ENCODE measurements at places on chromosomes 3 and 15.

DNA sequence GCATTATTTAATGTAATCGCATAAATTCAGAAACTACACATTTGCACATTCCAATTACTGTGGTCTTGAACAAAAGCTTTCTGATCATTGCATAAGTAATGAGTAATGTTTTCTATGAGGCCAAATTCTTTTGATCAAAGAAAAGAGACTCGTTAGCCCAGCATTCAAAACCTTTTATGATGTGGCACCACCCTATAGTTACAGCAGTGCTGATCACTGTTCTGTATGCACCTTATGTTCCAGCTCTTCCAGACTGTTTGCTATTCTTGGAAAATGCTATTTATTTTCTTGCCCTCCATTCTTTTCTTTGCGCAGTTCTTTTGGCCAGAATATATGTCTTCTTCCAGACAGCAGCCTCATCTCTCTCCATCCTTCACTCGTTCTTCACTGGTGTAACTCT, 42.3 kb downstream of the MAP3K13 start:
- no peak for DNase-seq

DNA sequence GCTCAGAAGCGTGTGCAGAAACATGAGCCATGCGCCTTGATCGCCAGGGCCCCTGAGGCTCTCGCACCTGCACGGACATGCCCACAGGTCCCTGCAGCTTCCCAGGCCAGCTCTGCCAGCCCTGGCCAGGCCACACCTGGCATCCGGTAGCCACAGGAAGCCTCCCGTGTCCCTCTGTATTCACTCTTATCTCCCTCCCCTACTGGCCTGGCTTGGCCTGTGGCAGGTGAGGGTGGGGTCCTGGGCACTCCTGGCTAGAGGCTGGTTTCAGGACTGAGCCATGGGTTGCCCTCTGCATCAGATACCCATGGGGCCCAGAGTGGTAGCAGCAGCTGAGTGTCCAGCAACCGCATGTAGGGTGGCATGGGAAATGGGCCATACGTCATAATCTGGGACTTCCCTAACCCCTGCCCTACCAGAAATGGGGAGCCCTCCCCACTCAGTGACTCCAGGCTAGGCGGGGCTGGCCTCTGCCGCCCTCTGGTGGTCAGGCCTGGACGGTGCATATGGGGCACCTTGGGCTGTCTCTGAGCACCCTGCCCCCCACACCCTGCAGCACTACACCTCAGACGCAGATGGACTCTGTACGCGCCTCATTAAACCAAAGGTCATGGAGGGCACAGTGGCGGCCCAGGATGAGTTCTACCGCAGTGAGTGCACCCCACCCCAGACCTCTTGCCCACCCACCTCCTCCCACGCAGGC, 12.6 kb upstream of the LMAN1L start:
- peak; percentile 83 for DNase-seq

DNA sequence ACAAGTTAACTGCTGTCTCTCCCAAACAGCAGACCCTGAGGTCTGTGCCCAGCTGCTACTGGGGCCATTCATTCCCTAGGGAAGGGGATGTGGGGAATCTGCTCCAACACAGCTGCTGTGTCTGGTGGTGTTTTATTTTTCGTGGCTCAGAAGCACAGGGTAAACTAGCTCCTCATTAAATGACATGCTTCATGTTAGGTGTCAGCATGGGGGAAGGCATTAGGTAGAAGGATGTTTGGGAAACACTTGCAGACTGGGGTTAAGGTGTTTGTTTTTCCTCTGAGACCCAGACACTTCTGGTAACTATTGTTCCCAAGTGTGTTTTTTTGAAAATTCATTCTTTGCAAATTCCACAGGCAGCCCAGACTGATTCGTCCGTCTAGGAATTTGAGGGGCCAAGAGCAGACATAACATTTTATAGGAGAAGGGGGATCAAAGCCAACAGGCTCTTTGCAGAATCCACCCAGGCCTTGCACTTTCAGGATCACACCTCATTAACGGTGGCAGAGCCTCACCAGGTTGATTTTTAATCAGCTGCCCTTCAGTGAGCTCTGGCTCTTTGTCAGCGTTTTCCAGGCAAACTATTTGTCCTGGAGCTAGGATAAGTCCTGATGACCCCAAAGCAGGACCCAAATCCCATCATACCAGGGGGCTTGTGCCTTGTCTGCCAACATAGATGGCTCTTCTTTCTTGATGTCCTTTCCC, 65.4 kb upstream of the ITGA11 start:
- DNase-seq = no peak

GRCh38 chr3:67497746-67498145, 156.7 kb downstream of the SUCLG2 start:
- DNase-seq = no peak

GRCh38 chr3:177338697-177339219, 141.5 kb upstream of the TBL1XR1 start:
- DNase-seq = peak; percentile 55

DNA sequence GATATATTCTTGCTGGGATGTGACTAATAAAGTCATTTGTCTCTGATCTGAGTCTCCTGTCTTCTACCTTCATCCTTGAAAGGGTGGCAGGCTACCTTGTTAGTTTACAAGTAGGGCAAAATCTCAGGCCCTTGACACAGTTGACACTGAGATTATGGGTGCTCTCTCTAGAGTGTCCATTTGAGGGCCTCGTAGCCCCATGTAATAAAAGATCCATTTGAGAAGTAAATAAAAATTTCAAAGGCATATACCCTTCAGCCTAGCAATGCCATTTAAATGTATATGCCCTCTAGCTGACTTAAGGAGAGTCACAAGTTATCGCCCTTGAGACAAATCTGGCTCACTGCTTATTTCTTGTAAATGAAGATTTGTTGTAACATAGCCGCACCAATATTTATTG, 98.6 kb downstream of the TCF12 start:
- peak; percentile 32 for DNase-seq

- DNase-seq = no peak
Observed at GRCh38 chr3:51997172-51997571, 1.5 kb upstream of the RPL29 start.

- DNase-seq = peak; percentile 56
Observed at GRCh38 chr3:19155375-19155774, 7.1 kb downstream of the KCNH8 start.

DNA sequence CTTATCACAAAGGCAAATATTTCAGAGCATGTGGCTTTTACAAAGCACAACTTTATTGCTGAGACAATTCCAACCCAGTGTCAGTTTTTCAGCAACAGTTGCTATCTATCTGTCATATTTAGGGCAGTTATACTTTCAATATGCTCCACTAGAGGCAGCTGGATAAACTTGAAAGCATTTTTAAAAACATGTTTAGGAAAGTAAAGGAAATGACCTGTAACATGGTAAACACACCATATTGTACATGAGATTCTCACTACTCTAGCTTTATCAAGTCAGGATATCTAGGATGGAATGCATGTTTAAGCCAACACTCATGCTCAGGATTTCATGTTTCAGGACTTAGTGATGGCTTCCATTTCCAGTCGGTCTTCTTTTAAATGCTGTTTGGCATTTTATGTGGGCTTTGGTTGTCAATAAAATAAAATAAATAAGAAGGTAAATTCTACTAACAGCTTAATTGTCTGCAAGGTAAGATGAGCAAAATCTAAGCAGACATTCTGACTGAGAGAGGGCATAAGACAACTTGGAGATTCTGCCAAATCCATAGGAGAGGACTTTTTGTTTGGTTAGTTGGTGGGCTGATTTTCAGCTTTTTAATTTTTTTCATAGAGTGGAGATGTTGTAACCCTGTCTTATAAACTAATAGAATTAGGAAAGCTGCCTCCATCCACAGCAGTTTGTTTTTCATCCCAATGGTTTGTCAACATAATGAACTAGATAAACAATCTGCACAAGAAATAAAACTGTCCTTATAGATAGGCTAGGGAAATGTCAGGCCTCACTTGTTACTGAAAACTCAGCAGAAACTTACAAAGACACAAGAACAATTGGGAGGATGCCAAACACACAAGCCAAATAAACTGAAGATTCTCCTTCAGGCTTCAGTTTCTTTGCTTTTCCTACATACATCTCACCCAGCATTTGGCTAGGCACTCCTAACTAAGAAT, 63.4 kb upstream of the CPB1 start:
- no peak for DNase-seq

- no peak for DNase-seq
Observed at GRCh38 chr3:193974671-193975535, 161.0 kb upstream of the HES1 start.

DNA sequence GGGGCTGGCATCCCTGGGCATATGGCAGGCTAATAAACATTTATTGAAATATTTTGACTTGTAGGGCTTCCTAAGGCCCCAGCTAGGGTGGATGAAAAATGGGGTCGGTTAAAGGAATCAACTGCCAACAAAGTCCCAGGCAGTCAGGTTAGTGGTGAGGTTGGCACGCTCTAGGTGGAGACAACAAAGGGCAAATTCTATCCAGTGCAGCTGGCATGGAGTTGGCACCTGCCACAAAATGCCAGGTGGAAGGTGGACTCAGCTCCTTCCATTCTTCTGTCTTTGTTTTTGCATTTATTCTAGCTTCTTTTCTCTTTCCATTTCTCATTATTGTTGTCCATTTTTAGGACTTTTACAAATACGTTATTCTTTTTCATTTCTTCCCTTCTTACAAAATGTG, 31.0 kb downstream of the LCMT2 start:
- DNase-seq = no peak

- DNase-seq = no peak
Observed at GRCh38 chr3:149608987-149609386, 48.8 kb downstream of the WWTR1 start.

DNA sequence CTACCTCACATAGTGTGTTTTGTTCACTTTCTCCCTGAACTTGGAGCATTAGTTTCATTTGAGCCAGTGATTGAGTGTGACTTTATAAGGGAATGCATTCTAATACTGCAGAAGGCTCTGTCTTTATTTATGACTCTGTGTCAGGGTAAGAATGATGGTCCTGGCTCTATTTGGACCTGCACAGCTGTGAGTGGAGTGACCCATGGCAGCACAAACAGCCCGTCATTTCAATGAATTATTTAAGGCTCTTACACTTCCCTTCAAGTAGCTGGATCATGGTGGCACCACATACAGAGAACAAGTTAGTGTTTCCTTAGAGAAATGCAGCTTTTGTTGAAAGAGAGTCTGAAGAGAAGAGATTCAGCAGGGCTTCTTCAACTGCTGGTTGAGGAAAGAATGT, 16.4 kb downstream of the TMEM108 start:
- DNase-seq = no peak

DNA sequence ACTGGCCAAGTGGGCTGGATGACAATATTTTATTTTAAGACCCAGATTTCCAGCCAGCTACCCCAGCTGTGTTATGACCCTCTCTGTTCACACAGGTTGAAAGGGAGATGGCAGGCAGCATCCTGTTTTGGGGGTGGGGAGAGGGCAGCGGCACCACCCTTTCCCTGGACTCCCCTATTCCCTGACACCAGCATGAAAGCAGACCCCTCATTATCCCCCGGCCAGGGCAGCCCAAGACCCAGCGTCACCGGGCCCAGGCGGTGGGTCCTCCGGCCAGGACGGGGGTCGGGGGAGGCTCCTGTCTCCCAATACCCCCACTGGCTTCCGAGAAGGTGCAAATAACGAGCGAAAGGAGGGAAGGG, 127.6 kb upstream of the MEF2A start:
- no peak for DNase-seq

DNA sequence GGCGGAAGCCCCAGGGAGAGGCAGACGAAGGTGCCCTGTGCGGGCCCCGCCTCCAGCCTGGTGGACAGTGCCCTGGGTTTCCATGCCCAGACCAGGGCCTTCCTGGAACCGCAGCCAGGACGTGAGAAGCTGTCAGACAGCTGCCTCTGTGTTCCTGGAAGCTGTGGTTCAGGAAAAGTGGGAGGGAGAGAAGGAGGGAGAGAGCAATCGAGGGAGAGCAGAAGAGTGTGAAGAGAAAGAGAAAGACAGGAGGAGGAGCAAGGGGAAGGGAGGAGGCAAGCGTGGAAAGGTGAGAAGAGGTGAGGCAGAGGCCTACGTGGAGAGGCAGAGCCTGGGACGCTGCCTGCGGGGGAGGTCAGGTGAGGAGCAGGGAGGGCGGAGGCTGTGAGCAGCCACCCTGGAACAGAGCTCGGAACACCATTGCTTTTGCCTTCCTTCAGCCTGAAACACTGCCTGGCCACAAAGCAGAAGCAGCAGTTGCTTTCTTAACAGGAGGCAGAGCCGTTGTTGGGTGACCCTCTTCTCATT, 18.6 kb downstream of the ZDHHC19 start:
- no peak for DNase-seq

DNA sequence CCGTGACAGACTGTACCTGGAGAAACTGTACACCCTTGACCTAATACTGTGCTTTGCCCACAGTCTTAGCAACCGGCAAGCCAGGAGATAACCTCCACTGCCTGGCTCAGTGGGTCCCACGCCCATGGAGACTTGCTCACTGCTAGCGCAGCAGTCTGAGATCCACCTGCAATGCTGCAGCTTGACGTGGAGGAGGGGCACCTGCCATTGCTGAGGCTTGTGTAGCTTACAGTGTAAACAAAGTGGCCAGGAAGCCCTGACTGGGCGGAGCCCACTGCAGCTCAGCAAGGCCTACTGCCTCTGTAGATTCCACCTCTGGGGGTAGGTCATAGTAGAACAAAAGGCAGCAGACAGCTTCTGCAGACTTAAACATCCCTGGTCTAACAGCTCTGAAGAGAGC, 189.3 kb downstream of the EDEM1 start:
- no peak for DNase-seq

GRCh38 chr3:77933926-77934325, 894.0 kb downstream of the ROBO2 start:
- DNase-seq = no peak

- no peak for DNase-seq
Observed at GRCh38 chr3:89184151-89184995, 77.0 kb downstream of the EPHA3 start.
